ENCODE measurements at places on chromosomes 7 and 10.

DNA sequence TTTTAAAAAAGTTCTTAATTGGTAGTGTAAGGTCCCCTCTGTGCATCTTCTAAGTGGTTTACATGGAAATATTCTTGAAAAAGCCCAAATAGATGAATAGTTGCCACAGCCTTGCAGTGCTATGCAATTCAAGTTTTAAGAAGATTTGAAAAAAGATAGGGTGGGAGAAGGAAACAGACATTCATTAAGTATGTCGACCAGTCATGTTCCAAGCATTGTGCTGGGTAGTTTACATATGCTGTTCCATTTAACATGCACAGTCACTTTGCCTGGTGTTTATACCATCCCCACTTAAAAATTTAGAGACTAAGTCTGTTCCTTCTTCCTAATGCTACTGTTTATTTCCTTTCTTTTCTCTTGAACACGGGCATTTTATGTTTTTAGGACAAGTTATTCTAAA is 28.1 kb upstream of the NAMPT start:
- DNase-seq: no peak

DNA sequence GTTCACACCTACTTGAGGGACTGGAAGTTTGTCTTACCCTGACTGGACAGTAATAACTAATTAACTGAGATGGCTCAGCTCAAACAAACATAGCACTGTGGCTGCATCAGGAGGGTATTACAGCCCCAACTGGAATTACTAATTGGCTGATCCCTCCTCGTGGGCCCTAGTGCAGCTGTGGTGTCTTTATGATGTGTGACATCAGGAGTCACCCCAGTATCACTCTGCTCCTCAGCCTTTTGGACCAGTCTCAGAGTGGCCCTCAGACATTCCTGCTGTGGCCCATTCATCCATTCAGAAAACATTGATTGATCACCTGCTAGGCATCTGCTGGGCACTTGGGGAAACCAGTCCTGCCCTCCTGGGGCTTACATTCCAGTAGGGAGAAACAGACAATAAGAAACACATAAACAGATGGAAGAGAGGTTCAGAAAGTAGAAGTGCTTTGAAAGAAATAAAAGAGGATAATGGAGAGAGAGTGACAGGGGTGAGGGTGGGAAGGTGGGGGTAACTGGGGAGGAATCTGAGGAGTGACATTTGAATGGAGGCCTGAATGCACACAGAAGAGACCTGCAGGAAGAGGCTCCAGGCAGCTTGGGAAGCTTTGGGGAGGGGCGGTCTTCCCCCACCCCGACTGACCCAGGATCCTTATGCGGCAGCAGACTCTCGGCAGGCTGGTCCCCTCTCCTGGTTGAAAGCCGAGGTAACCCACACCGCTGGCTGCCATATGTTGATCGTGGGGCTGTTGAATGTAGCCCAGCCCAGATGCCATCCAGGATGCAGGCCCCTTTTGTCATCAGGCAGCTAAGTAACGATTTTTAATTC is 113.1 kb downstream of the C10orf105 start:
- DNase-seq: no peak

GRCh38 chr7:24870766-24871165 is 109.2 kb downstream of the OSBPL3 start:
- no peak for DNase-seq

DNA sequence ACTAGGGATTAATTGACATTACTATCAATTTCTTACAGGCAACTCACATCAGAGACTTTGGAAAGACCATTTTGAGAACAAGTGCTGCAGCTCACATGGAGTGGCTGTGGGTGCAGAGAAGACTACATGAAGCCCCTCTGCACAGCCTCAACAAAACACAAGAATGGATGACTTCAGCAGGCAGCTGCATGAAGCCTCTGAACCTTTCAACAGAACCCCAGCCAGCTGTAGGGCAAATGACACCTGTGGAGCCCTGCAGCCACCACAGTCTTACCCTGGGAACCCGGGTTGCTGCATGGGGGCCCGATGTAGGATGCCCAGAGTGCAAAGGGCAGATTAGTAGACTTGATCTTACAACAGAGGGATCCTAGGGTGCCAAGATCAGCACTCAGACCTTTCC is 62.0 kb upstream of the CAMK2B start:
- DNase-seq: no peak
